ENCODE measurements at places on chromosomes 2 and 18.

- no peak for DNase-seq
These were observed 219.8 kb downstream of the KLHL29 start for GRCh38 chr2:23604731-23605130.

DNA sequence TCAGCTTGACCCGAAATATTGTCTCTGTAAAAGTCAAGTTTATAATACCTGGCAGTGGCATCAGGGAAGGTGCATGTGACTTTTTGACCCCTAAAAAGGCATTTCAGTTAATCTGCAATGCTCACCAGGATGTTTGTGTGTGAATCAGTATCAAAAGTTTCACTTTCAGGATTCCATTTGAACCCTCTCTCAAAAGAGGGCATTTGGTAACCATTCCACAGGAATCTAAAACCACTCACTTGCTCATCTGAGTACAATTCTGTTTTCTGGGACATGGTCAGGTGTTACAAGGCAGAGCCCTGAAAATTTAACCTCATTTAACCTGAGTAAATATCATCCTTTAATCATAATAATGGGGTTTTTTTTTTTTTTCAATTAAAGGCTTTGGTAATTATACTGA, 77.9 kb upstream of the KLF7 start:
- DNase-seq: no peak

GRCh38 chr18:63831080-63831788, 56.0 kb downstream of the SERPINB7 start:
- DNase-seq: no peak

DNA sequence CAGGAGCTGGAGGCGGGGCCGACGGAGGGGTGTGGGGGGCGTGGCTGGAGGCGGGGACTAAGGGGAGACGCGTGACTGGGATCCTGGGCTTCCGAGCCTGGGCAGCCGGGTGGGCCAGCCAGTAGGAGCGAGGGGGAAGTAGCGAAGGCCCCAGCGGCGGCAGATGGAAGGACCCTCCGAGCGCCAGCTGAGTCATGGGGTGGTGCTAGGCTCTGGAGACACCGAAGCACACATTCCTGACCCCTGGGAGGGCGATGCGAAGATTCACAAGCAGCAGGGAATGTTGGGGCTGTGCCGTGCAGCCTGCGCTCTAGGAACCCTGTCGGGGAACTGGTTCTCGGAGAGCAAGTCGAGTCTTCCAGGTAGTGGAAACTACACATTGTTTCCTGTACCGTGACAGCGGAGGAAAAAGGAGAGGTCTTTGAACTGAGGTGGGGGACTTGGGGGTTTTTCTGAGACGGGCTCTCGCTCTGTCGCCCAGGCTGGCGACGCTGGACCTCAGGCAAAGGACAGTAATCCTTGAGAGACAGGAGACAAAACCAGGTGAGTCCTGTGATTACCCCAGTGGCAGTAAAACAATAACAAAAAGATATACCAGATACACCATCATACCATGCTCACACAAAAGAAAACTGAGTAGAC, 650 bp upstream of the AFG3L2 start:
- no peak for DNase-seq

GRCh38 chr2:11585071-11585470, 51.2 kb downstream of the GREB1 start:
- no peak for DNase-seq

DNA sequence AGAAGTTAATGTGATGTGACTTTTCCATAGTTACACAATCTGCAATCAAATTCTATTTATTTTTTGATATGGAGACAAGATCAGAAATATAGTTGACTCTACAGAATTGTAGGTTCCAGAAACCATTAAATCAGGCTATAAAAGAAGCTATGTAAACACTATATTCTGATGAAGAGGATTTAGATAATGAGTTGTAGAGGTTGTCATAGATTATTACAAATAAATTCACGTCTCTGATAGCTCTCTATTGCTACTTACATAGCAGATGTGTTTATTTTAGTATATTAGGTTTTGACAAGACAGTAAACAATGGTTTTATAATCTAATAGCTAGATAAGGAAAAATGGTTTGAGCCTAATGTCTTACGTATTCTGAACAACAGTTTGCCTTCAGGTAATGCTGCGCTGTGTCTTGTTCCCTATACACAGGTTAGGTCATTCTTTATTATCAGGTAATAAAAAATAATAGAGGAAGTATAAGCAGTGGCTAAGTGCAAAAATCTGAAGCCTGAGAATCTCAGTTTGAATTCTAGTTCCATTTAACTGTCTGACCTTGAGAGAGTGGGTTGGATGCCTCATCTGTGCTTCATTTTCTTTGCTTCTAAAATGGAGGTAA, 93.4 kb downstream of the PPP1R1C start:
- no peak for DNase-seq

DNA sequence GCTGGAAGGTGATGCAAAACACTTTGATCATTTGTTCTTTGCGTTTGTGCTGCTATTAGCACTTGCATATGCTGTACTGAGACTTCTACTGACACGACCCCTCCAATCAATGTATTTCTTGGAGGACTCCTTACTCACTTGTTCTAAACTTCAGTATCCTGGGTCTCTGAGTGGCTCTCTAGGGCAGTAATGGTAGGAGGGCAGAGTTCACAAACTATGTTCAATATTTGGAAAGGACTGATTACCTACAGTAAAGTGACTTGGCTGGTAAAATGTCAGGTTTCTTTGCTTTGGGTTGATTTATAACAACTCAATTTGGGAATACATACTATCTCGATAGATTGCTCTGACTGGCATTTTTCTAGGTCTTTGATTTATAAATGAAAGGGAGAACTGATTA, 93.7 kb downstream of the TRIM43 start:
- no peak for DNase-seq

DNA sequence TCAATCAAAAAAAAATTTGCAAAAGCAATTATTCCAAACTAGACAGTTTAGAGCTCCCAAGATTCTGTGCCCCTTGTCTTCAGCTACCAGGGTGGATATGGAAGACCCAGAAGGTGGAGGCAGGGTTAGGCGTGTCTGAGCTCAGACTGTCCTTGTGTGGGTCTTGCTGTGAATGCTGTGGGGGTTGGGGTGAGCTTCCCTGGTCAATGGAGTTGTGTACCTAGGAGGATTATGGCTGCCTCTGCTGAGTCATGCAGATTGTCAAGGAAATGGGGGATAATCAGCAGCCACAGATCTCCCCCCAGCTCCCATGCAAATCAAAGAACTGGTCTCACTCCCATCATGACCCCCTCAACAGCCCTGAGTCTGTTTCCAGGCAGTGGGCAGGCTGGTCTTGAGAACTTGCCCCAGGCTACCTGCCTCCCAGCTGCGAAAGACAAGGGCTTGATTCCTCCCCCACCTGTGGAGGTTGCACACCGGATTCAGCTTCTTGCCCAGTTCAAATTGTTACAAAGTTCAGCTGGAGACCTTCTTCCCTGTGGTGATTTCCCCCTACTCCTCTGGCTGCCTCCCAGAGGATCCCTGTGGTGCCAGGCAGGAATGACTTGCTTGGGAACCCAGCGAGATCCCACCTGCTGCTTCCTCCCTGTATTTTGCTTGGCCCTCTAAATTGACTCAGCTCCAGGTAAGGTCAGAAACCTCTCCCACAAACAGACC, 77.0 kb downstream of the RAD51AP2 start:
- no peak for DNase-seq

DNA sequence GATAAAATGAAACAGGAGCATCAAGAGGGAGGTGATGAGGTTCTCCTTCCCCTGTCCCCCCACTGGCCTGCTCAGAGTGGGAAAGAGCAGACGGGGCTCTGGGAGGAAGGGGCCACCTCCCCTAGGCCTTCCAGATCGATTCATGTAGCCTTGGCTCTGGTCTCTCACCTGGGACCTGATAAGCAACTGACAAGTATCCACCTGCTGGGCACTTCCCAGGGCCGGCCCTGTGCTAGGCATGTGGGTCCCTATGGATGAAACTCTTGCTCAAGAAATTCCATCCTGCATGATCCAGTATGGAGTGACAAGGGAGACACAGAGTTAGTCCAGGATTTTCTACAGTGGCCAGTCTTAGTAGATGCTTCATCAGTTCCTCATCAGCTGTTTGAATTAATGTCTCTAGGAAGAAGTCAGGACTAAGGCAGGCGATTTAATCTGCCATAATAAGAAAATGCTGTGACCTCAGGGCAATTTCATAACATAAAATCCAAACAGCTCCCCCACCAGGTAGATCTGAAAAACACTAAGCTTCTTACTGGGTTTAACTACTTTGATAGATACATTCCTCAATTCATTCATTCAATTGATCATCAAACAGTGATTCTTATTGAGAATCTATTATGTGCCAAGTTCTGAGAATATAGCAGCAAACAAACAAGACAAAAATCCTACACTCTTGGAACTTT, 44.7 kb upstream of the ZFP36L2 start:
- DNase-seq: no peak

- no peak for DNase-seq
These were observed 96.9 kb downstream of the TNS1 start for GRCh38 chr2:217905896-217906295.

- no peak for DNase-seq
These were observed 1257.7 kb upstream of the CDH2 start for GRCh38 chr18:29434650-29435049.

- no peak for DNase-seq
These were observed 87.2 kb upstream of the NXPH2 start for GRCh38 chr2:138867341-138867740.

- no peak for DNase-seq
These were observed 6.1 kb downstream of the ZFP36L2 start for GRCh38 chr2:43220229-43220751.

DNA sequence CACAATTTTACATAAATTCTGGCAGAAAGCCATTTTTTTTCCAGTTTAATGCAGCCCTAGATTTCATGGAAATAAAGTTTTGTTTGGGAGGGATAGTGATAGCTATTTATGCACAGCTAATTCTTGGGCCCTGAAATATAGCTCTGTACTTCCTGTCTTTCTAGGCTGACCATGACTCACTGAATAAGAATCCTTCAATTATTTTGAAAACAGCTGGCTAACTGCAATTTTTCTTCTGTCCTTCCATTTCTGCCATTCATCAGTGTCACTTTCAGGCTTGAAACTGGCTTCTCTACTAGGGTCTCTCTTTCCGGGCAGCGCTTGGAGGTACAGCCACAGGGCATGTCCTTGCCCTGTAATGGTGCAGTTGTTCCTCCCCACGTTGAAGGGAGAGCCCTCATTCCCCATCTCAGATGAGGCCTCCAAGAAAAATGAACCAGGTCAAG, 97.1 kb upstream of the TMEM178A start:
- DNase-seq: no peak

GRCh38 chr2:175161-175786, 88.6 kb downstream of the SH3YL1 start:
- no peak for DNase-seq

Data from stimulated activated CD4-positive, alpha-beta T cell treated with anti-CD3 and anti-CD28 coated beads, TNF-alpha, amount 100 ng/mL, for 24 hours (primary cell).